ENCODE measurements at places on chromosomes 4 and X.

DNA sequence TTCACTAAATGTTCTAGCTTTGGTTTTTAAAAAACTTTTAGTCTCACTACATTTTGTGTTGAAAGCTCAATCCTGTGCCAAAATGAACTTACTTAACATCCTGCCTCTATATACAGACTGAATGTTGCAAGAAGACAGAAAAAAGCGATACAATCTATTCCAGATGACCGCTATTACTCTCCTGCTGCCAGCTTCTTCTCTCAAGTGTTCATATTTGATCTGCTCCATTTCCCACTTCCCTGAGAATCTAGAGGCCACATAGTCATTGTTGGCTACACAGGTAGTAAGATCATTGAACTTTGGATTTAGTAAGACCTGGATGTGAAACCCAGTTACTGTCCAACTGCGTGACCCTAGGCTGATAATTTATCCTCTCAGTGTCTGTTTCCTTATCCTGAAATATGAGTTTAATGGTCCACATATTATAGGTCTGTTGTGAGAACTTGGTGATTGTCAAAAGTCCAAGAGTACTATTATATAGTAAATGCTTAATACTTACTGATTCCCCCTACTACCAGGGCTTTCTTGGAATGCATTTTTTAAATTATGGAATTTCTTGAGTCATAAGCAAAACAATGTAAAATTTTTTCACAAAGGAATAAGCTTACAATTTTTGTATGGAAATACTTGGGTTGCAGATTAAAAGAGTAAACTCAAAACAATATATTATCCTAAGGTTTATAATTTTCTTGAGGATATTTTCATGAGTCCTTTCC lies 976.8 kb upstream of the ADGRL3 start:
- DNase-seq: no peak

- no peak for DNase-seq
These were observed 52.7 kb downstream of the COX7B2 start for GRCh38 chr4:46856333-46856732.

GRCh38 chr4:39637221-39637585 lies 1.5 kb downstream of the SMIM14 start:
- DNase-seq: no peak

GRCh38 chr4:71126719-71127118 lies 133.3 kb downstream of the DCK start:
- no peak for DNase-seq

GRCh38 chr4:76809594-76810305 lies 88.2 kb downstream of the SOWAHB start:
- no peak for DNase-seq

- no peak for DNase-seq
These were observed 3.1 kb downstream of the SMS start for GRCh38 chrX:21943460-21944135.

DNA sequence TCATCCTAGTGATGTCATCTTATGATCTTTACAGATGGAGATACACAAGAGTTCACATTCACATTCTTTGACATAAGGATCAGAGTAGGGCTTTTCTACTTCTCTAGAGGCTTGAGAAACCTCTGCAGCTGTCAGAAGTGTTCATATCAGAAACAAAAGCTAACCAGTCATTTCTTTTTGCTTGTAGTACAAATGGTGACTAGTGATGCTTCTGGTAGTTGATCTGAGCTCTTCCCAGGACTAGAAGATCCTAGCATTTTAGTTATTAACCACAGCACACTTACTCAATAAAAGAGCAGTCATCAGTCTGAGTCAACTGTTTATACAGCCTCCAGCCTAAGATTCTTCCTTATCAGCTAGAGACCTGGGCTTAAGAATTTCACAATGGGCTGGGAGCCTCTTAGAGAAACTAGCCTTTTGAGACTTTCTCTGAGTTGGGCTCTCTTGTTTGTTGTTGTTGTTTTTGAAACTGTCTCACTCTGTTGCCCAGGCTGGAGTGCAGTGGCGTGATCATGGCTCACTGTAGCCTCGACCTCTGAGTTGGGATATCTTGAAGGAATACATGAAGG lies 84.1 kb downstream of the TMEM164 start:
- DNase-seq: no peak

- no peak for DNase-seq
These were observed 311.6 kb downstream of the GALNTL6 start for GRCh38 chr4:172124656-172125308.

GRCh38 chr4:7295197-7295910 lies 103.0 kb downstream of the SORCS2 start:
- DNase-seq: peak; percentile 62

DNA sequence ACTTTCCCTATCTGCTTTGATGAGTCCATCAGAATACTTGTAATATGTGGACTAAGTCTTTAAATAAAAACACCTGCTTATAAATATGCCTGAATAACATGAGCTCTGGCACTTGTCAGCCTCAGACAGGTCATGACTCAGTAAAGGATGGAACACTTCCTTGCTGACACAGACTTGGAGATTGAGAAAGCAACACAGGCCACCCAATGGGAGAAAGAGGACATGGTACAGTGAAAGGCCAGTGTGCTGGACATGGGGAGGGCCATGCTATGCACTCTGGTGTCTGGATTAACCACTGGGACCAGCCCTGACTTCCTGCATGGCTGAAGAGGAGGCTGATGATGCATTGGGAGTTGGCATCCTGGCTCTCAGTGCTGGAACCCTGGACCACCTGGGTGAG lies 149.5 kb downstream of the DHRSX start:
- DNase-seq: no peak

- DNase-seq: no peak
These were observed 76.8 kb downstream of the CRMP1 start for GRCh38 chr4:5816101-5816500.

- DNase-seq: no peak
These were observed 3.8 kb upstream of the ENOX2 start for GRCh38 chrX:130906776-130907175.

DNA sequence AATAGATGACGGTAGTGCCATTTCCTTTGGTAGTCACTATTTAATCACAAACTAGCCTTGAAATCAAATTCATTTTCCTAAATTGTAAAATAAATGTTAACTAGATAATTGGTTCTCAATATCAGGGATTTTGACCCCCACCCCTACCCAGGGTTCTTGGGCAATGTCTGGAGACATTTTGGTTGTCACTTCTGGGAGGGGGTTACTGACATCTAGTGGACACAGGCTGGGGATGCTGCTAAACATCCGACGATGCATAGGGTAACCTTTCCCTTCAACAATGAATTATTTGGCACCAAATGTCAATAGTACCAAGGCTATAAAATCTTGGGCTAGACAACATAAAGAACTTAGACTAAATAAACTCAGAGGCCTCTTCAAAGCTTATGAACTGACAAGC lies 285.8 kb upstream of the TRPC5 start:
- no peak for DNase-seq

GRCh38 chr4:187157380-187157958 lies 433.8 kb upstream of the FAT1 start:
- no peak for DNase-seq

DNA sequence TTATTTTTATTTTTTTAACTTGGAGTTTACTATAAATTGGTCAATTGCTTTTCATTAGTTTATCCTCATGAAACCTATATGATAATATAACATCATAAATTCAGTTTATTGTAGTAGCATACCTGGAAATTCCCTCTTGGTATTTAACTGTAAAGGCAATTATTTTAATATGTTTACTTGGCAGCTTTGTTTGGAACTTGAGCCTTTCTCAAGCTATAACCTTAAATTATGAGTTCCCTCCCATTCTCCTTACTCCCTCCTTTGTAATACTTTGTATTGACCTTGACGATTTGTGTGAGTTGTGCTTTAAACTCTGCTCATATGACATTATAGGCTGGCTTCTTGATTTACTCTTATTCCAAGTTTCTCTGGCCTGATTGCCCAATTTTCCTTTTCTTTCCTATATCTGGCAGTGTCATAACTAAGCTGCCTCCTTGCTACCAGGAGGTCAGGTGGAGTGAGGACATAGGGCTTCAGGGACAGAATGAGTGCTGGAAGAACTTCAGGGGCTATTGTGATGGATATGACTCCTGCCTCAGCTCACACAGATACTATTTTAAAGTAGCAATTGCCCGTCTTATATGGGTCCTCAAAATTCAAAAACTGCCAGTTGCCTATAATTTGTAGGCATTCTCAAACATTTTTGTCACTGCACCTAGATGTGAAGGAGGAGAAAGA lies 77.7 kb downstream of the RAP1GDS1 start:
- no peak for DNase-seq

- DNase-seq: peak; percentile 2
These were observed 15.0 kb downstream of the RGN start for GRCh38 chrX:47093248-47093647.

DNA sequence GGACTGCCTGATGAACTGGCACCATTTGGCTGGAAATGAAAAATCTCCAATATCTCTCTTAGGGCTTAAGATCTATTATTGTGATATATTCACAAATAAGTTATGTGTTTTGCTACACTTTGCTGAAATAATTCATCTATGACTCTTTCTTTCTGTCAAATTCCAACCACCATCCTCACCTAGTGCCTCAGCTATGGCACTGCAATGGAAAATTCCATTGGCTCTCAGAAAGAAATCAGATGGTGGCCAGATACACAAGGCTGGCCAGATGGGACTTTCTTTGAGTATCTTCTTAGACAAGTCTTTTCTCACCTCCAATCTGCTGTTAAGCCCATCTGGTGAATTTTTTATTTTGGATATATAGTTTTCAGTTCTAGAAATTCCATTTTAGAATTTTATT lies 28.0 kb downstream of the NAT8L start:
- no peak for DNase-seq

DNA sequence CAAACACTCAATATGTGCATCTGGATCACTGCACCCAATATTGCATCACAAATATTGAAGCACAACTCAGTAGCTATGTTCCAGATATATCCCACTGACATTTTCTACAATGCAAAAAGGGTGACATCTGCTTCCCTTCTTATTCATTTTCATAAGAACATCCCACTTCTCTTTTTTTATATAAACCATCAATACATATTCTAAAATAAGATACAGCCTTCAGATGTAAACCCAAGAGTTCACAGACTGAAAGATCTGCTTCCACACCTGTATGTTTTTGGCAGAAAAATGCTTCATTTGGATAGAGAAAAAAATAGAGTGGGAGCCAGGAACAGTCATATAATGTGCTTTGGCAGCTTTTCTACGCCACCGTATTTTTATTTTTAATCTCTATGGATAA lies 815.6 kb upstream of the ADGRL3 start:
- no peak for DNase-seq

- no peak for DNase-seq
These were observed 17.7 kb upstream of the SLC7A11 start for GRCh38 chr4:138259824-138260223.

DNA sequence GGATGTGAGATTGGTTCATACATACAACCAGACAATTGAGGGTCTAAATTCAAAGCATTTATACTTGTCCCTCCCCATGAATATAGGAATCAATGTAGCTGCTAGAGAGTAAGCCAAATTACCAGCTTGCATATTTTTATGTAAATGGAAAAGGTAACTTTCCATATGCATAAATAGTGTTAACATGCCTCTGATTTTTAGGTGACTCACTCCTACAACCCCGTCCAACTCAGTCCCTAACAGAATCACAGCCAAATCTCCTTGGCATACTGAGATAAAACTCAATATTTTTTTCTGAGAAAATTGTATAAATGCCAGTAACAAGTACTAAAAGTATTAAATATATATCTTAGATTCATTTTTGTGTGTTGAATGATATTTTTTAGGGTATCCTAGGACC lies 67.2 kb downstream of the INPP4B start:
- DNase-seq: no peak

GRCh38 chr4:4460759-4461158 lies 73.9 kb downstream of the NSG1 start:
- no peak for DNase-seq

DNA sequence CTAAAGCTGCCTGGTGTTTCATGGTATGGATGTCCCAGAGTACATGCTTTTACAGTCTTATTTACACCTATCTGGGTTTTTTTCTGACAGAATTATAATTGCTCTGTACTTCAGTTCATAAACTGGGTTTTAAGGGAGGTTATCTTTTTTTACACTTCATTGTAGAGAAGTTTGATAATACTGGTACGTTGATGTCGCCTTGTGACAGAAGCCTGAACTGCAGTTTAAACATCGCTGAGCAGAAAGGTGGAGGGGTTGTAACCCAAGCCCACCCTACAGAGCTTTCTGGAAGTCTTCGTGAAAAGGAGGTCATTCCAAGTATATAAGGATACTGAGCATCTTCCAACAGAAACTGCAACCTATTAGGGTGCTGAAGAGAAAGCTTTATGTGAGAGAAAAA lies 46.4 kb downstream of the BEX1 start:
- DNase-seq: no peak

DNA sequence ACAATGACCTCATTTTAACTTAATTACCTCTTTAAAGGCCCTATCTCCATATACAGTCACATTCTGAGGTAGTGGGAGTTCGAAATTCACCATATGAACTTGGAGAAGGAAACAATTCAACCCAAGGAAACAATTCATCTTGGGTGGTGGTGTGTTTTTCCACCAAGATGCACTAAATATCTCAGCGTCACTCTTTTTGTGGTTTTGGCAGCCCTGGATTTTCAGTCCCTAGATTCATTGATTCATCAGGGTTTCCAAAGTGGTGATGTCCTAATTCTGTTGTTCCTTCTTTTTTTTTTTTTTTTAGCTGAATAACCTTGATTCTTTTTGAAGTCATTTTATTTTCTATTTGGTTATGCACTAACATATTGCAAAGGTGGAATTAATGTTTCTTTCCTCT lies 162.6 kb upstream of the RAPGEF2 start:
- DNase-seq: no peak

GRCh38 chr4:142595222-142595871 lies 250.8 kb downstream of the INPP4B start:
- no peak for DNase-seq

DNA sequence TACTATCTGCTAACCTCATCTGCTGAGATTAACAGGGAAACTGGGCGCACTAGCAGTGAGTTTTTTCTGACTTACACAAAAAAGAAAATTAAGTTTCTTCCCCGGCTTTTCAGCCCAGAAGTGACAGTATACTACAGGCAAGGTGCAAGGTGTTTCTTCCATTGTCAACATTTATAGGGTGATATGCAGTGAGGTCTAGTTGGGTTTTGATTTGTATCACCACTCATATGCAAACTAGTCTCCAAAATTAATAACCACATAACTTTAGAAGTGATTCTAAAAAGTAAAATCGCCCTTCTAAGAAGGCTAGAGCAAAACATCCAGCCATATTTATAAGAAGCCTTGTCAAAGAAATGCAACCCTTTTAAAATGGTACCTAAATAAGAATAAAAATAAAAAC lies 640.1 kb downstream of the ARAP2 start:
- no peak for DNase-seq

DNA sequence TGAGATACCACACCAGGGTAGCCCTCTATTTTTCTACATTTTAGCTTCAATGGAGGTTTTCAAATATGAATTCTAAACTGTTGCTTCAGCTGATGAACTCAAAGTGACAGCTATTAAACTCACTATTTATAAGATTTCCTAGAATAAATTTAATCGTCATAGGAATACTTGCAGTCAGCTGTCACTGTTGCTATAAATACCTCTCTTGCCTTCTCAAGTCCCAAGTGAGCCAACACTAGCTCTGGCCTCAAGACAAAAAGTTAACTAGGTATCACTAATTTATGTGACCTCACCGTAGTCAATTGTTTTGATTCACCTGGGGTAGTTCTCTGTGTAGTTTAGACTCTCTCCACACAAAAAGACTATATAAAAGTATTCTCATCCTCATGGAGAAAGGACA lies 34.3 kb upstream of the PROM1 start:
- no peak for DNase-seq

- DNase-seq: no peak
These were observed 43.3 kb downstream of the MAML3 start for GRCh38 chr4:140110542-140111215.

All from NCI-H1092 (cell line).